ENCODE measurements at places on chromosomes 6 and 20. TPM values are rescaled to one million over a fixed set of nuclear protein-coding genes. Genes with fewer than 3 reads are reported as not detected.

PGC gene
- not detected for total RNA-seq

- DNase-seq = no peak
- H3K4me1 ChIP-seq = peaks cover 25% of the 10 kb centered on the region
- H3K27ac ChIP-seq = no peak overlapping the region
- H3K36me3 ChIP-seq = peaks cover 29% of the 10 kb centered on the region
- no peaks in the 10 kb centered on the region for H3K27me3 ChIP-seq
Measured at GRCh38 chr6:45012687-45013086, 315.4 kb upstream of the RUNX2 start.

GRCh38 chr6:13648850-13649249, 33.7 kb downstream of the NOL7 start:
- peaks cover 11% of the 10 kb centered on the region for H3K36me3 ChIP-seq
- no peak overlapping the region for H3K4me3 ChIP-seq
- H3K4me1 ChIP-seq = peaks cover 12% of the 10 kb centered on the region

DNA sequence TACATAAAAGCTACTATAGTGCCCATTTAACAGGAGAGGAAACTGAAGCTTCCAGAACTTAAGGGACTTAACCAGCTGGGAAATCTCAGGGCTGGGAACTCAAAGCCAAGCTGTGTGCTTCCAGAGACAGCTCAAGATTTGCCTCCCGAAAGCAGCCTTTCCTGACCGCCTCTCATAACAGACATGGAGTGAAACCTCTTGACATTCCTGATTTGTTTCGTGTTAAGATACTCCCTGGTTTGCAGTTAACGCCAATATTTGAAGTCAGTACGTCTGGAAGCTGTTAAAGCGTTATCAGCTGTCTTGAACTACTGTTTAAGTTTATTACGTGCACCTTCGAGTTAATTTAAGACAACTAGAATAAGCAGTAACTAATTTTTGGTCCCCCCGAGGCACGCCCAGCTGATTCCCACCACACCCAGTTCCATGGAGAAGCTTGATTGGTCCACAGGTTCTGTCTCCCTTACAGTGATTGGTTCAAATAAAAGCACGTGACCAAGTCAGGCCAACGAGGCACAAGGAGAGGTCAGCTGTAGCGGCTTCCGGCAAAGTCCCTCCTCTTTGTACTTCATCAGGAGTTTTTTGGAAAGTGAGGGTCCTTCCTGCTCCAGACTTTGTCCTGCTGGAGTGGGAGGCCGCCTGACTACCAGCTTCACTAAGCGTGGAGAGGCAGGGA, 8.9 kb upstream of the TCP11 start:
- DNase-seq = no peak
- no peak overlapping the region for H3K27ac ChIP-seq
- H3K4me1 ChIP-seq = peaks cover 26% of the 10 kb centered on the region
- H3K36me3 ChIP-seq = no peaks in the 10 kb centered on the region

- no peaks in the 10 kb centered on the region for H3K27me3 ChIP-seq
- no peak overlapping the region for H3K4me3 ChIP-seq
- H3K27ac ChIP-seq = no peak overlapping the region
- no peaks in the 10 kb centered on the region for H3K4me1 ChIP-seq
- no peak for DNase-seq
- H3K36me3 ChIP-seq = no peaks in the 10 kb centered on the region
Measured at GRCh38 chr6:54014440-54014839, 96.8 kb upstream of the MLIP start.

- no peaks in the 10 kb centered on the region for H3K4me1 ChIP-seq
- DNase-seq = no peak
- no peak overlapping the region for H3K4me3 ChIP-seq
Measured at GRCh38 chr6:128807577-128807976, 75.4 kb upstream of the LAMA2 start.

GRCh38 chr6:108737594-108738546, 110.4 kb upstream of the ARMC2 start:
- H3K27ac ChIP-seq = no peak overlapping the region
- peaks cover 13% of the 10 kb centered on the region for H3K27me3 ChIP-seq
- H3K36me3 ChIP-seq = no peaks in the 10 kb centered on the region
- peak; percentile 72 for DNase-seq
- peaks cover 10% of the 10 kb centered on the region for H3K4me1 ChIP-seq

ACTR5 gene
- 11.0 TPM for total RNA-seq

LST1 gene
- total RNA-seq = 16.9 TPM

DNA sequence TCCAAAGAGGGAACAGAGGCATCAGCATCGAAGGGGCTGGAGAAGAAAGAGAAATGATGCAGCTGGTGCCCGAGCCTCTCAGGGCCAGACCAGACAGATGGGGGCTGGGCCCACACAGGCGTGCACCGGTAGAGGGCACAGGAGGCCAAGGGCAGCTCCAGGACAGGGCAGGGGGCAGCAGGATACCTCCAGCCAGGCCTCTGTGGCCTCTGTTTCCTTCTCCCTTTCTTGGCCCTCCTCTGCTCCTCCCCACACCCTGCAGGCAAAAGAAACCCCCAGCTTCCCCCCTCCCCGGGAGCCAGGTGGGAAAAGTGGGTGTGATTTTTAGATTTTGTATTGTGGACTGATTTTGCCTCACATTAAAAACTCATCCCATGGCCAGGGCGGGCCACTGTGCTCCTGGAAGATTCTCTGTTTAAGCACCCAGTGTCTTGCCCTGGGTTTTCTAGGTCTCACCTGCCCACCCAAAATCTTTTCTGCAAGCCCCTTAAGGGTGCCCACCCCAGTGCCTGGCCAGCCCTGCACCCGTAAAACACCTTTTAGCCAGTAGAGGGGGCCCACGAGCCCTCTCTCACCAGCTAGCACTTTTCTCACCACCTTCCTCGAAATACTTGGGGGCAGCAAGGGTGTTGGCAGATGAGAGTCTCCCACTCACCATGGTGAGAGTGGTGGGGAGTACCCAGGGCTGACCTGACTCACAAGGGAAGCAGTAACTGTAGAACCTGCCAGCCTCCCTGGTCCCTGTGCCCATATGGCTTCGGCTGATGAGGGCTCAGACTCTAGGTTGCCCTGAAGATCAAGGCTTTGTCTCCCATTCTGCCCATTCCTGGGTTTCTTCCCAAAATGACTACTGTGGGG, 35.7 kb upstream of the ID1 start:
- H3K27ac ChIP-seq = peak overlapping the region; percentile 54
- no peaks in the 10 kb centered on the region for H3K27me3 ChIP-seq
- no peak overlapping the region for H3K4me3 ChIP-seq
- peak; percentile 75 for DNase-seq

- peaks cover 5% of the 10 kb centered on the region for H3K27me3 ChIP-seq
- DNase-seq = no peak
- H3K4me3 ChIP-seq = no peak overlapping the region
- no peaks in the 10 kb centered on the region for H3K4me1 ChIP-seq
Measured at GRCh38 chr6:6407071-6407741, 86.7 kb upstream of the F13A1 start.

TSHZ2 gene
- total RNA-seq = 28.9 TPM

GRCh38 chr6:72367439-72367838, 254.4 kb upstream of the KCNQ5 start:
- H3K4me1 ChIP-seq = no peaks in the 10 kb centered on the region
- H3K27ac ChIP-seq = no peak overlapping the region
- no peaks in the 10 kb centered on the region for H3K36me3 ChIP-seq
- no peak for DNase-seq

GRCh38 chr6:35042031-35042815, 98.9 kb downstream of the TCP11 start:
- H3K36me3 ChIP-seq = no peaks in the 10 kb centered on the region
- no peak overlapping the region for H3K27ac ChIP-seq
- no peak overlapping the region for H3K4me3 ChIP-seq
- H3K4me1 ChIP-seq = peaks cover 5% of the 10 kb centered on the region
- no peaks in the 10 kb centered on the region for H3K27me3 ChIP-seq

LY6G6F gene
- total RNA-seq = not detected

DNA sequence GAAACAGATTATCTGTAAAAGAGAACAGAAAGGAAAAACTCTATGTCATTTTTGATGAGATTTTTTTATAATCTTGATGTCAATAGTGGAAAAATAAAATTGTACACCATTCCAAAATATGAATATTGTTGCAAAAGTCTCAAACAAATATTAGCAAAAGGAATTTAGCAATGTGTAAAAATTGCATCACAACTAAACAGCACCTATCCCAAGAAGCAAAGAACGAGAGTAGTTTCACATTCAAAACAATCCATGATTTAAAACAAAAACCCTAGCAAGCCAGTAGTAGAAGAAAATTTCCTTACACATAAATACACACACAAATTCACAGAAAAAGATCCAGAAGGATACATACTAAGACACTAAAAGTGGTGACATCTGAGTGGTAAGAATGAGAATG, 38.4 kb downstream of the LCA5 start:
- no peak overlapping the region for H3K27ac ChIP-seq
- H3K4me3 ChIP-seq = no peak overlapping the region
- no peaks in the 10 kb centered on the region for H3K36me3 ChIP-seq
- no peaks in the 10 kb centered on the region for H3K27me3 ChIP-seq
- no peaks in the 10 kb centered on the region for H3K4me1 ChIP-seq

GRCh38 chr6:30530014-30530413, 26.3 kb downstream of the GNL1 start:
- DNase-seq = no peak
- H3K4me3 ChIP-seq = no peak overlapping the region
- H3K4me1 ChIP-seq = peaks cover 73% of the 10 kb centered on the region
- H3K36me3 ChIP-seq = peaks cover 6% of the 10 kb centered on the region
- peak overlapping the region; percentile 94 for H3K27ac ChIP-seq

GGT7 gene
- total RNA-seq = 14.2 TPM

DNA sequence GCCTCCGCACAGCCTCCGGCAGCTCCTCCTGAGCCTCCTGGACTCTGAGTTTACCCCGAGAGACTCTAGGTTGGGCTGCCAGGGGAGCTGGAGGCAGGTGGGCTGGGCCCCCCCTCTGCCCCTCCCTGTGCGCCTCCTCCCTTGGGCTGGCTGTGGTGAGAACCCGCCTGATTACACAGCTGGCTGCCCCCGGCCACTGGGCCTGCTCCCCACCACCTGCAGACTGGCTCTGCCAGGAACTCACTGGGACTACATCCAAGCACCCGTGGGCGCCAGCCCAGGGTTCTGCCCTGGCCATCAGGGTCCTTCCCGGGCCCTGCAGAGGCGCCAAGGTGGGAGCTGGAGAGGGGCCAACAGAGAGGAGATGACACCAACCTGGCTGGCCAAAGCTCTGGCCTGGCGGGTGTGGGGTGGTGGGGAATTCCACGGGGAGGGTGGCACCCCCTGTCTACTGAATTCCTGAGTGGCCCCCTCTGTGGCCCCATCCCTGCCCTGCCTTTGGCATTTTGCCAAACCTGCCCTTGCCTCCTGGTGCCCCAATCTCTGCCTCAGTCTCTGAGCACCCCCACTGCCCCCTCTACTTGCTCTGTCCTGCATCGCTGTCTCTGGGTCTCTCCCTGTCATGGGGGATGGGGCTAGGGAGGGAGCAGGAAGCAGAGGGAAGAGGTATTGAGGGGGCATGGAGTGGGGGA, 21.9 kb upstream of the CDH22 start:
- no peak overlapping the region for H3K4me3 ChIP-seq
- peaks cover 19% of the 10 kb centered on the region for H3K27me3 ChIP-seq
- no peaks in the 10 kb centered on the region for H3K36me3 ChIP-seq

GRCh38 chr6:14361297-14361696, 243.7 kb downstream of the CD83 start:
- H3K27me3 ChIP-seq = no peaks in the 10 kb centered on the region
- no peak for DNase-seq
- no peaks in the 10 kb centered on the region for H3K36me3 ChIP-seq
- no peak overlapping the region for H3K4me3 ChIP-seq
- no peaks in the 10 kb centered on the region for H3K4me1 ChIP-seq

MLN gene
- total RNA-seq = not detected

GRCh38 chr6:14074476-14075094, 43.0 kb upstream of the CD83 start:
- no peak for DNase-seq
- H3K27me3 ChIP-seq = no peaks in the 10 kb centered on the region
- peaks cover 51% of the 10 kb centered on the region for H3K4me1 ChIP-seq
- peak overlapping the region; percentile 81 for H3K27ac ChIP-seq
- H3K4me3 ChIP-seq = peak overlapping the region; percentile 68

DNA sequence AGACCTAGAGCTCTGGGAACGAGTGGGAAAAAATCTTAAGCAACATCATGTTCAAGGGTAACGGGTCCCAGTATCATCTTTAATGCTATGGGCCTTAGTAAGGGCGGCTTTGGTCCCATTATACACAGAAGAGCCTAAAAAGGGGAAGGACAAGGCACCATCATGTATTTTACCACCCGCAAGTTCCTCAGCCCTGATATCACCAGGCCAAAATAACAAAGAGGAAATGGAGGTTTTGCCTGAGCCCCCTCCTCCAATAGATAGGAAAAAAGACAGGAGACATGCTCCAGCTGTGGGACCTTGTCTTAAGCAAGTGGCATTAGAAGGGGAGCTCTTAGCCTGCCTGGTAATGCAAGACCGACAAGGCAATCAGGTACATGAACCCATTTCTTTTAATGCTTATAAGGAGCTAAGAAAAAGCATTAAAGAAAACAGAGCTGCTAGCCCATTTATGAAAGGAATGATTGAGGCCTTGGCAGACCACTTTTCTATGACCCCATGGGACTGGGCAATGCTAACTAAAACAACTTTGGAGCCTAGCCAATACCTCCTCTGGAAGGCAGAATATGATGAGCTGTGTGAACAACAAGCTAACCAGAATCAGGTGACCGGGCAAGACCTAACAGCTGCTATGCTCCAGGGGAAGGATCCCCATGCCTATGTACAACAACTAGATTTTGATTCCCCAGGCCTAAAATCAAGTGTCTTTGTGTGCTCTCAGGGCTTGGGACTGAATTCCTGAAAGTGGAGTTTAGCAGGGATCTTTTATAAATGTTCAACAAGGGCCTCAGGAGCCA, 23.2 kb downstream of the HLA-DPA1 start:
- no peaks in the 10 kb centered on the region for H3K4me1 ChIP-seq
- no peaks in the 10 kb centered on the region for H3K36me3 ChIP-seq
- no peak for DNase-seq
- no peak overlapping the region for H3K27ac ChIP-seq
- H3K4me3 ChIP-seq = no peak overlapping the region

GRCh38 chr20:10619427-10619826, 54.4 kb downstream of the JAG1 start:
- H3K27ac ChIP-seq = no peak overlapping the region
- peaks cover 25% of the 10 kb centered on the region for H3K36me3 ChIP-seq
- DNase-seq = no peak
- H3K27me3 ChIP-seq = no peaks in the 10 kb centered on the region
- no peaks in the 10 kb centered on the region for H3K4me1 ChIP-seq
- no peak overlapping the region for H3K4me3 ChIP-seq

GRCh38 chr6:111857674-111858337, 15.4 kb downstream of the FYN start:
- peak overlapping the region; percentile 65 for H3K27ac ChIP-seq
- H3K27me3 ChIP-seq = no peaks in the 10 kb centered on the region
- H3K4me1 ChIP-seq = peaks cover 95% of the 10 kb centered on the region
- H3K4me3 ChIP-seq = peak overlapping the region; percentile 36
- peaks cover 20% of the 10 kb centered on the region for H3K36me3 ChIP-seq
